ENCODE measurements at places on chromosomes 13 and 19.
A peak's percentile ranks its signal among the peaks of the same experiment; 100 is the strongest.

DNA sequence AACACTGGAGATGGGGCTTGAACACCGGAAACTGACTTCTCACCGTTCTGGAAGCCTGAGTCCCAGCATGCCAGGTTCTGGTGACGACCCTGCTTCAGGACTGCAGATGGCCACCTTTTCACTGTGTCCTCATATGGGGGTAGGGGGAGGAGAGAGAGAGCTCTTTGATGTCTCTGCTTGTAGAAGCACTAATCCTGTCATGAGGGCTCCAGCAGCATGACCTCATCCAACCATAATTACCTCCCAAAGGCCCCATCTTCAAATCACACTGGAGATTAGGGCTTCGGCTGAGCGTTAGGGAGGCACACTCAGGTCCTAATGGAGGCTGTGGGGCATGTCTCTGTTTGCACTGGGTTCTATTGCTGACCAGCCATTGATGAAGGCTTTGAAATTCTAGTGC lies 255.3 kb downstream of the TEX29 start:
- no peak for DNase-seq

DNA sequence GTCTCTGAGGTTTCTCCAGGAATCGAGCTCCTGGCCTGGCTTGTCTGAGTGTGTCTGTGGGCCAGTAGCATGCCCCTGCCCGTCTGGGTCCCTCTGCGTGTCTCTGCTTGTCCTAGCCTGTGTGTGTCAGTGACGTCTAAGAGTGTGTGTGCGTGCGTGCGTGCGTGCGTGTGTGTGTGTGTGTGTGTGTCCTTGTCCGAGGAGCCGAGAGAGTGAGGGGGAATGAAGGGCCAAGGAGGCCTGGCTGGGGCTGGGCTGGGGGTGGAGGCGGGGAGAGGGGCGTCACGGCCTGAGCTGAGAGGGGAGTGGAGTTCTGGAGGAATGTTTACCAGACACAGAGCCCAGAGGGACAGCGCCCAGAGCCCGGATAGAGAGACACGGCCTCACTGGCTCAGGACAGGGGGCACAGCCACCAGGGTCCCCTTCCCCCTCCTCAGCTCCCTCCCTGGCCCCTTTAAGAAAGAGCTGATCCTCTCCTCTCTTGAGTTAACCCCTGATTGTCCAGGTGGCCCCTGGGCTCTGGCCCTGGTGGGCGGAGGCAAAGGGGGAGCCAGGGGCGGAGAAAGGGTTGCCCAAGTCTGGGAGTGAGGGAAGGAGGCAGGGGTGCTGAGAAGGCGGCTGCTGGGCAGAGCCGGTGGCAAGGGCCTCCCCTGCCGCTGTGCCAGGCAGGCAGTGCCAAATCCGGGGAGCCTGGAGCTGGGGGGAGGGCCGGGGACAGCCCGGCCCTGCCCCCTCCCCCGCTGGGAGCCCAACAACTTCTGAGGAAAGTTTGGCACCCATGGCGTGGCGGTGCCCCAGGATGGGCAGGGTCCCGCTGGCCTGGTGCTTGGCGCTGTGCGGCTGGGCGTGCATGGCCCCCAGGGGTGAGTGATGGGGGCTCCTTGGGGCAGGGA lies at the start of gene AXL:
Gene AXL (plus strand): TSS at position 609 of the 893 bp plus-strand sequence. CDS start 170 bp downstream, at position 779.
- DNase-seq = no peak

- no peak for DNase-seq
Measured at GRCh38 chr13:78247362-78247761, 328.7 kb upstream of the EDNRB start.

- no peak for DNase-seq
Measured at GRCh38 chr19:35017507-35017906, 12.8 kb upstream of the SCN1B start.

- DNase-seq = no peak
Measured at GRCh38 chr19:40198272-40198990, 7.2 kb downstream of the MAP3K10 start.

DNA sequence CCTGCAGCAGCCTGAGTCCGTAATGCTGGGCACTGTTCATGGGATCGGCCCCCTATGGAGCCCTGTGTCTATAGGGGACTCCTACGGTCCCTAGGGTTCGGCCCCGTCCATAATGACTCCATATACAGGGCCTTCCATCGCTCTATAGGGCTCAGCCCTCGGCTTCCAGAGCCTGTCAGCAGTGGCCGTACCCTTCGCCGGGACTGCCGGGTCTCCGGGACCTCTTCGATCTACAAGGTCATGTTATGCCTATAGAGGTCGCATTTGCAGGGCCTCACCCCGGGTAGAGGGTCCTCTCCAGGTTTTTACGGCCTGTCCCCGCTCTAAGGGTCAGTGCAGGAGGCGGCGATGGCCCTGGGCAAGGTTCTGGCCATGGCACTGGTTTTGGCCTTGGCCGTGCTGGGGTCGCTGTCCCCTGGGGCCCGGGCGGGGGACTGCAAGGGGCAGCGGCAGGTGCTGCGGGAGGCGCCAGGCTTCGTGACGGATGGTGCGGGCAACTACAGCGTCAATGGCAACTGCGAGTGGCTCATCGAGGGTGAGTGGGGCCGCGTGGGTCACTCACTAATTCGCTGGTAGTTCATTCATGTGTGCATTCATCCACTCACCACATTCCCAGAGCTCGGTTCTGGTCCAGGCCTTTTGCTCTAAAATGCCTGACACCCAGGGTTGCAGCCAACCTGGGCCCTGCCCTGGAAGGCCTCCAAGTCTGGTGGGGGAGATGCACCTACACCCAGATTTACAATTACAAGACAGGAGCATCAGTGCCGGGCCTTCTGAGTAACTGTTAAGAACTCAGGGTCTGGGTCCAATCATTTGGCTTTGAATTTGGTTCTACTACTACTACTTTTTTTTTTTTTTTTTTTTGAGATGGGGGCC lies 699 bp downstream of the MEGF8 start:
- DNase-seq = no peak

DNA sequence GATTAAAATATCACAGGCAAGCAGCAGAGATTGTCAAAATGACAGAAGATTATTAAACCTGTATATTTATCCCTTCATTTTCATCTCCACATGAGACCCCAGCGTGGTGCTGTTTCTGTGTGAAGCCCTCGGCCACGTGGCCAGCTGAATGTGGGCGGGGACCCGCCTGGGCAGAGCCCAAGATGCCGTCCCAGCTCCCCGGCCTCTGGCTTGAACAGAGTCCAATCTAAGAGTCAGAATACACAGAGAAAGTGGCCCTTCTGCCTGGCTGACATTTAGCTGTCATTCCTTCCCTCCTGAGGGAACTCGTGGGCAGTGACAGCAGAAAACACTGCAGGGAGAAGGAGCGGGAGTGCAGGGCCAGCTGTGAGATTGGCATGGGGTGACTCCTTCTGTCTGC lies 34.9 kb upstream of the UQCRFS1 start:
- peak; percentile 40 for DNase-seq

GRCh38 chr19:46759817-46760333 lies 13.6 kb upstream of the STRN4 start:
- DNase-seq = no peak

DNA sequence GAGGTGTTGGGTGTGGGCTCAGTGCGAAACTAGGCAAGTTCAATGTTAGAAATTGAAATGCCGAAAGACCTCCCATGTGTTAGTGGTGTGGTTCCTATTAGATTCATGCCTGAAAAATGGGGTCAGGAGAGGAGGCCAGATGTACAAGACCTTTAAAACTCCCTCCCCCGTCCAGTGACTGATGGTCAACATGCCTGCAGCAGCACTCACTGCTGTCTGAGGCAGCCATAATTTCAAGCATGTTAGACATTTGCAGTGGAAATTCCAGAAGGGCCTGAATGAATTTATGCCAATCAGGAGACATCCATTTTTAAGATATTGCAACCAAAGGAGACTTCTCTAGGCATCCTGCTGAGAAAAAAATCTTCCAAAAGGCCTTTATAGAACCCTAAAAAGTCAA lies 426.9 kb upstream of the NBEA start:
- DNase-seq = no peak

GRCh38 chr19:38467541-38468525 lies 34.3 kb downstream of the RYR1 start:
- no peak for DNase-seq

- no peak for DNase-seq
Measured at GRCh38 chr13:99809926-99810325, 161.6 kb downstream of the ZIC5 start.

DNA sequence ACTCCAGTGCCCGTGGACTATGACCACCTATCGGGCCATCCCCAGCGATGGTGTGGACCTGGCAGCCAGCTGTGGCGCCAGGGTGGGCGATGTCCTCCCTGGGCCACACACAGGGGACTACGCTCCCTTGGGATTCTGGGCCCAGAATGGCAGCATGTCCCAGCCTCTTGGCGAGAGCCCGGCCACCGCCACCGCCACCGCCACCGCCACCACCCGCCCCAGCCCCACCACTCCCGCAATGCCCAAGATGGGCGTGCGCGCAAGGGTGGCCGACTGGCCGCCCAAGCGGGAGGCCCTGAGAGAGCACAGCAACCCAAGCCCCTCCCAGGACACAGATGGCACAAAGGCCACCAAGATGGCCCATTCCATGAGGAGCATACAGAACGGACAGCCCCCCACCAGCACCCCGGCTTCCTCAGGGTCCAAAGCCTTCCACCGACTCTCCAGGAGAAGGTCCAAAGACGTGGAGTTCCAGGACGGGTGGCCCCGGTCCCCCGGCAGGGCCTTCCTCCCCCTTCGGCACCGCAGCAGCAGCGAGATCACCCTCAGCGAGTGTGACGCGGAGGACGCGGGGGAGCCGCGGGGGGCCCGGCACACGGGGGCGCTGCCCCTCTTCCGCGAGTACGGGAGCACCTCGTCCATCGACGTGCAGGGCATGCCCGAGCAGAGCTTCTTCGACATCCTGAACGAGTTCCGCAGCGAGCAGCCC lies 142.3 kb downstream of the DPF1 start:
- no peak for DNase-seq

DNA sequence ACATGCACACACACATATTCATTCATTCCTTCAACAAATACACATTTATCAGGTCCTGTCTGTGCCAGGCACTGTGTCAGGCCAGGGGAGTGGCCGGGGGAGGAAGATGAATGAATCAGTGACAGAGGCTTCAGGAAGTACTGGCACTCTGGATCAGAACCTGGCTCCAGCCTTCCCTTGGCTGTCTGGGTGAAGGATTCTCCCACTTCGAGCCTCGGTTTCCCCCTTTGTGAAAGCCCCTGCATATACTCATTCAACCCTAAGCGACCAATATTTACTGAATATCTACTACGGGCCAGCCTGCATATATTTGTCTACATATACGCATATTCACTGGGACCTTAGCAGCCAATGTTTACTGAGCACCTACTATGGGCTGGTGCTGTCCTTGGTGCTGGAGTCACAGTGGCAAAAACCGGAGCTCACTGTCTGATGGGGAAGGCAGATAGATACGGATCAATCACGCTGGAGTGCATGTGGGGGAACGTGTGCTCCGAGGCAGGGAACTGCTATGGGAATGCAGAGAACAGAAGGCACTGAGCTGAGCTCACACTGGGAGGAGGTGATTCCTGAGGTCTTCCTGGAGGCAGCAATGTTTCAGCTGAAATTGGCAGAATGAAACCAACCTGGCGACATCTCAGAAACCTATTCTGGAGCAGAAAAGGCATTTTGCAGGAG lies 636 bp upstream of the ZNF579 start:
- DNase-seq = no peak

DNA sequence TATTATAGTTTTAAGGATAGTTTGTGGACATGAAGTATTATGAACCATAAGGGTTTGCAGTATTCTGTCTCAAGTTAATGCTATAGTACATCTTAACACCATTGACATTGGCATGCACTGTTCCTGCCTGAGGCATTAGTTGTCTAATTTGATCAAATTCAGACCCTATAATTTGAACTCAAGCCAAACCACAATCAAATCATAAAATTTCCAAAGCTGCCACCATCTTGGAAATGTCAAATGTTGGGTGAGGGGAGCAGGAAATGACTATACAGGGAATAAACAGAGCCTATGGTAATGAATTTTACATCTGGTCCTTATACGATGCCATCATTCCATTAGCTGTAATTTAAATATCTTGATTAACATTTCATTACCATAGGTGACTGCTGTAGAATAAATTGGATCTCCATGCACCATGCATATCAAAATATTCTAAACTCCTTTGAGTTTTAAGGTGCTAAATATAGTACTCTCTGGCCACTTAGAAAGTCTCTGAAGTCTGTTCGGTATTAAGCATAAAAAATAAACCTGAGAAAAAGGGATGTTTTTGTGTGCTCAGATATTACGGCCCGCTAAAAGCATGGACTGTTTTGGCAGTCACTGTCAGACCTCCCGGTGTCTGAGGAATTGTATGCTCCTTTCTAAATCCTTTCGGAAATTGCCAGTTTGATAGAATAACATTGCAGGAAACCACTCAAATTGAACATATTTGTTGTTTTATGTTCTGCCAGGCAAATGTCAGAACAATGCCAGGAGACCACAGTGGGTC lies 257.7 kb downstream of the SPRY2 start:
- no peak for DNase-seq

- no peak for DNase-seq
Measured at GRCh38 chr13:109012115-109012514, 382.7 kb downstream of the MYO16 start.

Measured in NCI-H1436 (cell line).